ENCODE measurements at places on chromosomes 1 and 21.

- peak; percentile 37 for DNase-seq
Measured at GRCh38 chr1:47738560-47739182, 258.5 kb downstream of the TRABD2B start.

GRCh38 chr1:208004851-208005250, 93.9 kb upstream of the CD34 start:
- DNase-seq: peak; percentile 60

DNA sequence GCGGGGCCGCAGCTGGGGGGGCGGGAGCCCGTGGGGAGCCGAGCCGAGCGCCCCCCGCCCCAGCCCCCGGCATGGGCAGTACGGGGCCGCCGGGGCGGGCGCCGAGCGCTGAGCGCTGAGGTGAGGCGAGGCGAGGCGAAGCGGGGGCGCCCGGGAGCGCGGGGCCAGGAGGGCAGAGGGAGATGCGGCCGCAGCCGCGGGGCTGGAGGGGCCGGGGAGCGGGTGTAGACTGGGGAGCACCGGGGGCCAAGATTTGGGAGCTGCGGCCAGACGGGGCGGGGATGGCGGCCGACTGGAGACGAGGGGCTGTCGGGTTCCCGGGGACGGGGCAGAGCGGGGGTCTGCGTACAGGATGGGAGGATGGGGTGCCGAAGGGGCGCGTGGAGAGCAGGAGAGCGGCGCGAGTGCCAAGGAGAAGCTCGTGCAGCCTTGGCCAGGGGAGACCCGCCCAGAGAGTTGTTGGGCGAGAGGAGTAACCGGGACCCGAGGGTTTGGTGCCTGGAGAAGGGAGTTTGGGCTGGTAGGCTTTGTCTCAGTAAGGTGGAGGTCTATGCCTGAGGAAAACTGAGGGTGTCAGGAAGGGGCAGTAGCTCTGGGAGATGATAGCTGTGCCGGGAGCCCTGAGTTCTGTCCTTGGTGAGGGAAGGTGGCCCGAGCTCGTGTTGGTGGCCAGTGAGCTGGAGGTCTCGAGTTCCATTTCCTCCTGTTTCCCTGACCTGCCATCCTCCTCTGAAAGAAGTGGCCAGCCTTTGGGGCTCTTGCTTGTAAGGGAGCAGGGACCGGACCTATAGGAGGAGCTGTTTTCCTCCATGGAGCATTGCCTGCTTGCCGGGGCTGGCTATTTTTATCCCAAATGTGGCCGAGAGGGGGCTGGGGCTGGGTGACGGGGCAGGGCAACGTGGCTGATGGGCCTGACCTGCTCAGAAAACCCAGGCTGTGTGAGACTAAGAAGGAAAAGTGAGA, 539 bp downstream of the ATP8B2 start:
- DNase-seq: peak; percentile 25

GRCh38 chr1:69073176-69073575, 494.5 kb upstream of the LRRC7 start:
- no peak for DNase-seq

DNA sequence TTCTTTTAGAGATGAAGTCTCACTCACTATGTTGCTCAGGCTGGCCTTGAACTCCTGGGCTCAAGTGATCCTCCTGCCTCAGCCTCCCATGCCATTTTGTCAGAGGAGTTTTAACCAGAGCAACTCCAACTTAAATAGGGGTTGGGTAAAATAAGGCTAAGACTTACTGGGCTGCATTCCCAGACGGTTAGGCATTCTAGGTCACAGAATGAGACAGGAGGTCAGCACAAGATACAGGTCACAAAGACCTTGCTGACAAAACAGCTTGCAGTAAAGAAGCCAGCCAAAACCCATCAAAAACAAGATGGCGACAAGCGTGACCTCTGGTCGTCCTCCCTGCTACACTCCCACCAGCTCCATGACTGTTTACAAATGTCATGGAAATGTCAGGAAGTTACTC, 5.7 kb upstream of the DNAH14 start:
- DNase-seq: no peak

GRCh38 chr21:45876381-45877170, 105.0 kb upstream of the COL6A1 start:
- no peak for DNase-seq

GRCh38 chr1:181134543-181135436, 46.3 kb downstream of the IER5 start:
- DNase-seq: peak; percentile 97

DNA sequence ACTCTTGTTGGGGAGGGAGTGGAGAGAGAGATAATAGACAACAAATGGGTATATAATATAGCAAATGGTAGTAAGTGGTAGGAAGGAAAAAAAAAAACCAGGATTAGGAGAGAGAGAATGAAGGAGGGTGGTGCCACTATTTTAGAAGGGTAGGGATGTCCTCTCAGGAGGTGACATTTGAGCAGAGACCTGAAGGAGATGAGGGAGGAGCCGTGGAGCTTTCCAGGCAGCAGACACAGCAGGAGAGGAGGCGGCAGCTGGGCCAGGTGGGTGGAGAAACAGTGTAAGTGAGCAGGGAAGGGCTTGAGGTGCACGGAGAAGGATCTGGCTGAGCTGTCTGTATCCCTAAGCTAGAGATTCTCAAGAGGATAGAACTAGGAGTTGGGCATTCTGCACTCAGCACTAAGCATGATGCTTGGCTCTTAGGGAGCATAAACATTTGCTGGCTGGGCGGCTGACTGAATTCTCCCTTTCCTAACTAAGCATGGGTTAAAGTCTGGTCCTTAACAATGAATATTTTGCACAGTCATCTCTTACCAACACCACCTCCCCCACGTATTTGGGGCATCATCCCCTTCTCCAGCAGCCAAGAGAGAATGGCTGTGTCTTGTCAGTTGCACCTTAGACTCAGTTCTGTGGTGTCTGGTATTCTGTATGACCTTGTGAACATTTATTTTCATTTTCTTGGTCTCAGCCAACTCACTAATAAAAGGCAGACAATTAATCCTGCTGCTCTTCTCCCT, 27.6 kb upstream of the SARS1 start:
- no peak for DNase-seq

DNA sequence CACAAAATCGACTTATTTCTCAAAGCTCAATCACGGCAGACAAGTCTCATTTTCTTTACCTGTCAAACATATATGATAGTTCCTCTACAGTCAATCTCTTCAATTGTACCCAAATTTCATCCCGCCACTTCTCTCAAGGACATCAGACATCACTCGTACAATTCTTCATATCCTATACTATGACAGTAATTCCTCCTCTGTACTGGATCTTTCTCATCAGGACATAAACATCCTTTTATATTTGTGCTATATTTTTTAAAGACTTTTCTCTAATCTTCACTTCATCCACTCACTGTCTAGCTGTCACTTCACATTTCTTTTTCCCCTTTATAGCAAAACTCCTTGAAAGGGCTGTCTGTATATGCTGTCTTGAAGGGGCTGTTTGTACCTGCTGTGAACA, 419.1 kb upstream of the NR5A2 start:
- no peak for DNase-seq

DNA sequence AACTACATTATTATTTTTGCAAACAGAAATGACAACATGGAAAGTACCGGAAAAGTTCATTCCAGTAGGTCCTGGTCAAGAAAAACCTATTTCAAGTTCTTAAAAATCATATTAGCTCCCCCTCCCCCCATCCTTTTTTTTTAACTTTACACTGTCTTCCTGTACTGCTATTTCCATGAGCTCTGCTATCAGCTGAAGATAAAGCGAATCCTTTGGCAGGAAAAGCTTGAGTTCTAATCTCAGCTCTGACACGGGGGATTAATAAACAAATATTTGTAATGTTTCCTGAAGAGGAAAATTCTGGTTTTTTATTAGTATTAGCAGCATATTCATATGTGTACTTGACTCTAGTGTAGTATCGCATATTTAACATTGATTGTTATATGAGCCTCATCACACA, 190.7 kb upstream of the ESRRG start:
- DNase-seq: no peak

DNA sequence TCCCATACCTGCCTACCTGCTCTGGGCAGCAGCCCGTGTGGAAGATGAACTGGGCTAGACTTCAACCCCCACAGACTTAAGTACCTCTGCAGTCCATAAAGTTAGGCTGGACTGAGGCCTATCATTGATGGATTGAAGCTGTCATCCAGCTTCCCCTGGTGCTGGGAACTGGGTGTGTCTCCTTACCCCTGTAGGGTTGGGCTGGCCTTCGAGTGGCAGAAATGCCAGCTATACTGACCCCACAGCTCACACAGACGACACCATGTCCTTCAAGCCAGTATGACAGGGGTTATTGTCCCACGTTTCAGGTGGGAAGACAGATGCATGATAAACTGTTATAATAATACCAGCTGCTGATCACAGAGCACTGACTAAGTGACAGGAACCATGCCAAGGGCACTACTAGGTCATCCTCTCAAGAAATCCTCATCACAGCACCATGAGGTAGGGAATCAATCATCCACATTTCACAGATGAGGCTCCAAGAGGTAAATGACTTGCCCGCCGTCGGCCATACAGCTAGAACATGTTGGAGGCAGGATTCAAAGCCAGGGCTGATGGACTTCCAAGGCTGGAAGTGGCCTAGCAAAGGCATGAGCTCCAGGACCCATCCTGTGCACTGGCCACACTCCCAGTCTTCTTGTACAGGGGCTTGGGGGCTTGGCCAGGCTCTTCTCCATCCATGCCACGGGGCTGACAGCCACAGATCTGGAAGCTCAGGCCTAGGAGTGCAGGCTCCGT, at the start of gene BEST4:
Gene BEST4, minus strand, starts transcription at position 51 of the 741 bp plus-strand sequence. CDS start 465 bp downstream, outside the sequence.
- DNase-seq: no peak

DNA sequence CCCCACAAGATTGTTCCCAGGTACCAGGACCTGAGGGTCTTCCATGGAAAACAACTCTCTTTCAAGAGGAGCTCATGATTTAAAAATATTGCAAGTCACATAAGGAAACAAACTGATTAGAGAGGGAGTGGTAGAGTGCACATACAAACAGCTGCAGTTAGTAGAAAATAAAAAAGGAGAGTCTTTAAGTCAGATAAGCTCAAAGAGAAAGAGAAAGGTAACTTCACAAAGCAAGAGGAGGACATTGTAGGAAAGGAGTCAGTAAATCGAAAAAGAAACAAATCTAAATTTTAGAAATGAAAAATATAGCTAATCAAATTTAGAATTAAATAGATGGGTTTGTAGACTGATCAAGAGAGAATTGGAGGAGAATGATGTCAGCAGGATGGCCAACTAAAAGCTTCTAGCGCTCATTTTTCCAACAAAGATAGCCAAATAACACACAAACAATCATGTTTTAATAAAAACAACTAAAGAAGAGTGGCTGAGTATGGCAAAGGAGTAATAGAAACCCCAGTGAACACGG, 86.1 kb upstream of the CD53 start:
- no peak for DNase-seq

DNA sequence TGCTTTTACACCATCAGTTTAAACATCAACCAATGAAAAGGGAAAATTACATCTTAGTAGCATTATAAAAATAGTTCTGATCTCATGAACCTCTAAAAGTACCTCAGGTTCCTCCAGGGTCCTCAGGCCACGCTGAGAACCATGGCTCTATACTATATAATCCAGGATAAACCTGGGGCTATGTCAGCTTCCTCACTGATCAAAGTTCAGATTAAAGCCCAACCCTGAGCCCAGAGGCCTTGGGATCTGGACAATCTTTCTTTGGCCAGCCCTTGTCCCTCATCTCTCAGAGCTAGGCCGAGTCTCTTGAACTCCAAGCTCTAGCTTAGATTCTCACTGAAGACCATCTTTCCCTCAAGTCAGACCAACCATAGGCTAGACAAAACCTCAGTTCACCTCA, 168.3 kb downstream of the PLPP3 start:
- DNase-seq: no peak

DNA sequence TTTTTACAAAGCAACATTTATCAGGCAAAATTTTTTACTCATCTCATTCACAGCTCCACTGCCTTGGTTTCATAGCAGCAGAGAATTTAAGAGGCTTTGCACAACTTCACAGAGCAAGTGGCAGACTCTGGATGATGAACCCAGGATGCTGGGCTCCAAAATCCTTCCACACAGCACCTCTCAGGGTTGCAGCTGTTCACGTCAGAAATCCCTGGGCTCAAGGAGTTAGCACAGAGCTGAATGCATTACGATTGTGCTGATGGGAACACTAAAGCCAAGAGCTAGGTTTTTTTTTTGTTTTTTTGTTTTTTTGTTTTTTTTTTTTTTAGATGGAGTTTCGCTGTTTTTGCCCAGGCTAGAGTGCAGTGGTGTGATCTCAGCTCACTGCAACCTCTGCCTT, 2.4 kb upstream of the HTR6 start:
- no peak for DNase-seq

DNA sequence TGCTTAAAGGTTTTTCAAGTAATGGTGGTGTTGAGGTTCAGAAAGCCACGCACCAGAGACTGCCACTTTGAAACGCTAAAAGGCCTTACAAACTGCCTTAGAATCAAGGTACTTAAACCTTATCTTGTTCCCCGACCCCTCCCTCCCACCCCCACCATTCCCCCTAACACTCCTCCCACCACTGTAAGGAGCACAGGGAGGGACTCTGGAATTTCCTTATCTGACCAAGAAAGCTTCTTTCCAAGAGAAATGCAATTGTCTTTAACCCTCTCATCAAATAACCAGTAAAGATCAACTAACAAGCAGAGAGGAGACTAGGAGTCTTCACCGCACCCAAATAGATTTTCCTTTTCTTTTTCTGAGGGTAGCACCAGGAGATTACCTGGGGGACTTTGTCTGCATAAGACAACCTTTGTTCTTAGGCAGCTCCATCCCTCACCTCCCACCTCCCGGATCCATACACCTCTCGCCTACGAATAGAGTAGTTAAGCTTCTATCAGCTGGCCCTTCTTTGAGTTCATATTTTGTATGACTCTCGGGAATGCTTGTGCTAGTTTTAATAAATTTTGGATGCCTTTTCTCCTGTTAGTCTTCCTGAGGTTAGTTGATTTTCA, 137.7 kb upstream of the ADGRL2 start:
- DNase-seq: no peak

DNA sequence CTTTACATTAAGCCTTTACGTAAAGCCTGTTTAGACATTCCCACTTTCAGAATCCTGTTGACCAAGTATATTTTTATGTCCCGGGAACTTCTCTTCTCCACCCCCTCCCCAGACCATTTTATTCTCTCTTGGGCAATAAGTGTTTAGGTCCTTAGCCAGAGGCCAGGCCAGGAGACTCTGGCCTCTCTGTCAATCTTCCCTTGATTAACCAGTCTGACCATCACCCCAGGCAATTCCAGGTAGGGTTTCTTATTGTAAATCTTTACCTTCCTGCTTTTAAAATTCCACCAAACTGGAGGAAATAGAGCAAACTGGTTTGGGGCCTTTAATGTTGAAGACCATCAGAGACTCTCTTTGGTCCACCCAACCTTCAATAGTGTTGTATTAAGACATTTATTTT, 12.2 kb upstream of the IFI6 start:
- DNase-seq: no peak

GRCh38 chr1:160755911-160756848, 17.1 kb downstream of the SLAMF7 start:
- DNase-seq: peak; percentile 46

Data from inflammatory macrophage treated with lipopolysaccharide for 1 hour (primary cell).